ENCODE measurements at places on chromosomes 4 and X.

DNA sequence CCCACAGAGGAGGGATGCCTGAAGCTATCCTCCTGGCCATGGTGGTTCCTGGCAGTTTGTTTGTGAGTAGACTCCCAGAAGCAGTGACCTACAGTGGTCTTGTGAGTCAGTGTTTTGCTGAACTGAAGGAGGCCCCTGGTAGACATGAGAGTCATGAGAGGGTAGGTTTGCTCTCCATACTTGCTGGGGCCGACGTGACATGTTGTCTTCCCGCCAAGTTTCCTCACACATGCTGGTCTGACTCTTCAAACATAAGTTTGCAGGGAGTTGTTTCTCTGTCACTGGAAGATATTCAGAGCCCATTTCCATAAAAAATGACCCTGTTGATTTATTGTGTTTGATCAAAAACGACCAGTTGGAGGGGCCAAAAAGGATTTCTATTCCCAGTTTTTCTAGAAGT is 131.1 kb upstream of the SCML1 start:
- no peak for DNase-seq

DNA sequence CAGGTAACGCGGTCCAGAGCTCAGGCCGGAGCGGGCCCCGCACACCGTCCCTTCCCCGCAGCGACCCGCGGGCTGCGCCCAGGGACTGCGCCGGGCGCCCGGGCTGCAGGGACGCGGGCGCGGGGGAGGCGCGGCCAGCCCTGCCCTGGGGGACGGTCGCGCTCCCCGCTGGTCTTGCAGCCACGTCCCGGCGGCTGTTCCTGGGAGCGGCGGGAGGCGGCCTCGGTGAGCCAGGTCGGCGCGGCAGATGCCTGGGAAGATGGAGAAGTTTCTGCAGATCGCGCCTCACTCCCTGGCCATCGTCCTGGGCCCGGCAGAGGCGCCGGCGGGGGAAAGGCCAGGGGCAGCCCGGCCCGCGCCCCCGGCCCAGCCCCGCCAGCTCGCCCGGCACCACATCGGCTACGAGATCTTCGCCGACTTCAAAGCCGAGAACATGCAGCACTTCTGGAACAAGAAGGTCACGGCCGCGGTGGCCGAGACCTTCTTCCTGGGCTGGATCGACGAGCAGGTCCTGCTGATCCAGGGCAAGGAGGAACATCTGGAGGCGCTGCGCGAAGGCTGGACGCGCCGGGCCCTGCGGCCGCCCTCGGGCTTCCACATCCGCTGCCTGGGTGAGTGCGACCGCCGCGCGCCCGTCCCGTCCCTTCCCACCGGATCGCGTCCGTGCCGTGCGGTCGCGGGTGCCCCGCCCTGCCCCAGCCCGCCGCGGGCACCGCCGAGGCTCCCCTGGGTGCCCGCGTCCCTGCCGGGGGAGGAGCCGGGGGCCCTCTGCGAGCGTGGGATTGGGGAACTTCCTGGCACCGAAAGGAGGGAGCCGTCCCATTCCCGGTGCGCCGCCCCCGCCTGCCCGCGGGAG is 107.4 kb upstream of the STOX2 start:
- no peak for DNase-seq

- DNase-seq = peak; percentile 17
These were observed 7.9 kb upstream of the GNRHR start for GRCh38 chr4:67762086-67762485.

- no peak for DNase-seq
These were observed 22.9 kb downstream of the SHROOM3 start for GRCh38 chr4:76457885-76458284.

GRCh38 chrX:72313707-72314641 is 8.3 kb upstream of the CITED1 start:
- DNase-seq = no peak

- DNase-seq = no peak
These were observed 51.9 kb downstream of the FAM114A1 start for GRCh38 chr4:38919494-38919893.

DNA sequence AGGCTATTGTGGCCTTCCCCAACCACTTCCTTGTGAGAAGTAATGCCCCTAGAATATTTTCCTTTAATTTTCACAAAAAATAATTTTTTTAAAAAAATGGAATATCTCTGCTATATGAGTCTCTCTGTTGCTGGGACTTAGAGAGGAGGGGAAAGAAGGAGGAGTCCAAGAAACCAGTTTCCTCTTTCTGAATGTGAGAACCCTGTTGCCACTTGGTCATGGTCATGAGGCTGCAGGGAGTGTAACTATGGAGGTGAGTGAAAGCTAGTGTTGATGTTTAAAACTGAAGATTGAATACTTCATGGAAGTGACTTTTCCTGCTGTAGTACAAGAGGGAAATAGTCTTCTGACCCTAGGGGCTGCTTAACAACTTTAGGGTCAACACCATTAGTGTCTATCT is 20.4 kb downstream of the KIAA1210 start:
- DNase-seq = no peak

All from NCI-H82 (cell line).